Vagina (tissue), 2 donors: ENCODE measurements at places on chromosomes 11 and 22. TPM values are rescaled to one million over a fixed set of nuclear protein-coding genes. Genes with fewer than 3 reads are reported as not detected.

DNA sequence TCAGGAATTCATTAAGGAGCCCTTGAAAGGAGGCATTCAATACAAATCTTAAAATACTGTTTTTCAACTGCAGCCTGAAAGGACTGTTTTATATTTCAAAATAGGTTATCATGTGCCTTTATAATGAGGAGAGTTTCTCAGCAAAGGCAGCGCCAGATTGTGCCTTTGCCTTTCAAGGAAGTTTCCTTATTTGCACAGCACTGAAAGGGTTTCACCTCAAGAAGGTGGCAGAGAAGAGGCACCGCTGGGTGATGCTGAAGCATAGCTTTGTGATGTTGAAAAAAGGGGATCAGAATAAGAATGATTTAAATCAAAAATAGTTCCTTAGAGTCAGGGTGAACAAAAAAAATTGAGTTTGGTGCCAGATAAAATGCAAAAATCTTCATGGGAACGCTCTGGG lies 601.0 kb upstream of the KIRREL3 start:
- DNase-seq: no peak

GRCh38 chr11:35127619-35128018 lies 11.4 kb upstream of the CD44 start:
- DNase-seq: no peak

GRCh38 chr22:20017622-20017958 lies 967 bp upstream of the ARVCF start:
- no peak for DNase-seq

GRCh38 chr22:48089601-48090331 lies 1327.3 kb downstream of the TBC1D22A start:
- DNase-seq: no peak

Gene UPK2
- total RNA-seq: not detected
